Stimulated activated CD8-positive, alpha-beta memory T cell treated with anti-CD3 and anti-CD28 coated beads, Interleukin-4, amount 100 ng/mL, for 1 hour (primary cell): ENCODE measurements at places on chromosomes 2 and 18.

DNA sequence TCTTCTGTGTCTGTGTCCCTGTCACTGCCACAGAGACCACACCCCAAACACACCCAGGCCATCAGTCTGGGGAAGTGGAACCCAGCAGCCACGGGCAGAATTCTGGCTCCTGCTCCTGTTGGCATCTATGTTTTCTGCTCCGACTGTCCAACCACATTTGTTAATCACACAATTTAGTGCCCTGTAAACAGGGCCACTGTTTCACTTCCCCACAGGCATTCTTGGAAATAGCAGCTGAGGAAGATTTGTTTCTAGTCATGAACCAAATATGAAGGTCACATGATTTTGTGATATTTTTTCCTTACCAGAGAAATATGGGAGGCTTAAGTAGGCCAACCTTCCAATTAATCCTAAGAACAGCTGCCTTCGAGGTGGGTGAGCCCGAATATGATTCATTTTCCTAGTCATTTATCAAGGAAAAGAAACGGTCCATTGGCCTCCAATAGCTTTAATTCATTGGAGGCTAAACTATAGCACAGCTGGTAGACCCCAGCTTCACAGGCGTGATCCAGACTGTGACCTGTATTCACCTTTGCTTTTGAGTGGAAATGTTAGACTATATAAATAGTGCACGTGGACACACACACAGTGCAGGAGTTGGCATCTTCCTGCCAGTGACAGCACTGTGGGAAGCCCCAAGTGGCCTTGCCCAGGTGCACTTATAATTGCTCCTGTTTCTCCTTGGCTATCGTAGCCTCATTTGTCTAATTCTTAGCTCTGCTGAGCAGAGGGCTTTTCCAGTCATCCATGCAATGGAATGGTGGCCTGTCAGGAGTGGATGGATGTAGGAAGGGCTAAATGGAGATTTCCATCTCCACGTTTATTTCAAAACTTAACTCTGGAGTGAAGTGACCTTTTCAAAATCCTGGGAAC lies 267.9 kb downstream of the LPIN1 start:
- DNase-seq, result no peak

- DNase-seq, result no peak
Observed at GRCh38 chr2:8049851-8050571, 631.8 kb upstream of the ID2 start.

GRCh38 chr18:3972291-3972930 lies 482.7 kb downstream of the DLGAP1 start:
- no peak for DNase-seq

DNA sequence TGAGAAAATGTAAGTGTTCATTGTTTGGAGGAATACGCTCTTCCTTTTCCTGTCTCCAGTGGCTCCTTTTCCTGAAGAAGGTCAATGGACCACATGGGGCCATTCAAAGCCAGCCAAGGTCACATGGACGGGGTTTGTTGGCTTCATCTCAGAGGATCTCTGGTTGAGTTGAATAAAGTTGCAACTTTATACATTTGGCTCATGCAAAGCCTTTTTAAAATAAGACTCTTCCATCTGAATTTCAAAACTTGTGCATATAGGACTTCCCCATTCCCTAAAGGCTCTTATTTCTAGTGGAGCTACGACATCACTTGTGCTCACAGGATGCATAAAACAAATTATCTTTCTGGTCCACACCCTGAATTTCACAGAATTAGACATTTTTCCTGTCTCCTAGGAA lies 235.5 kb downstream of the CMPK2 start:
- DNase-seq, result no peak

- no peak for DNase-seq
Observed at GRCh38 chr2:26932974-26933373, 37.5 kb upstream of the MAPRE3 start.

DNA sequence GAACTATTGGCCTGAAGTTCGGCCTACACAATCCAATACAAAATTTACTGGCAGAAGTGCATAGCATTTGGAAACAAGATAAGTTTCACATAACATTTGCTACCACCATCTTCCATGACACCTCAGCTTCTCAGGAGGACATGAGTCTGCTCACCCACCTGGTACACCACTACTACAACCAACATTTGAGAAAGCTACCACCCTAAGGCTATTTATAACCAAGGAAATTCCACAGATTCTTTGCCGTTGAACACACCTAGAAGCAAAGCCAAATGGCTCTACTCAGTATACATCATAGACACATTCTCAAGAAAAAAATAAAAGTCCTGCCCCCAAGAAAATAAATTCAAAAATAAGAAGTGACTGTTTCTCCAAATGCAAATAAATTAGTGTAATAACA lies 145.3 kb downstream of the SPAG16 start:
- no peak for DNase-seq

- no peak for DNase-seq
Observed at GRCh38 chr2:225104971-225105370, 62.7 kb upstream of the DOCK10 start.

DNA sequence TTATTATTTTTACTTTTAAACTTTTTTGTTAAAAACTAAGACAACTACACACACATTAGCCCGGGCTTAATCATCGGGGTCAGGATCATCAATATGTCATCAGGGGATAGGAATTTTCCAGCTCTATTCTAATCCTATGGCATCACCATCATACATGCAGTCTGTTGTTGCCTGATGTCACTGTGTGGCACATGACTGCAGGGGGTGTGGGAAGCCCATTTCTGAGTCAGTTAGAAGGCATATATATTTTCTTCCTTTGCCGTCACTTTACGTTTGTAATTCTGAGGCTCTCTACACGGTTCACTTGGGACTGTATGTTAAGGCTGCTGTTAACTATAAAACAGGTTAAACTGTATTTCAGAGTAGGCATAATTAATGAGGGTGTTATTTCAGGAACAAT lies 144.4 kb upstream of the ITGA6 start:
- DNase-seq, result no peak

GRCh38 chr2:154532763-154533162 lies 165.7 kb upstream of the KCNJ3 start:
- no peak for DNase-seq
